ENCODE measurements at places on chromosomes 5 and 9.

DNA sequence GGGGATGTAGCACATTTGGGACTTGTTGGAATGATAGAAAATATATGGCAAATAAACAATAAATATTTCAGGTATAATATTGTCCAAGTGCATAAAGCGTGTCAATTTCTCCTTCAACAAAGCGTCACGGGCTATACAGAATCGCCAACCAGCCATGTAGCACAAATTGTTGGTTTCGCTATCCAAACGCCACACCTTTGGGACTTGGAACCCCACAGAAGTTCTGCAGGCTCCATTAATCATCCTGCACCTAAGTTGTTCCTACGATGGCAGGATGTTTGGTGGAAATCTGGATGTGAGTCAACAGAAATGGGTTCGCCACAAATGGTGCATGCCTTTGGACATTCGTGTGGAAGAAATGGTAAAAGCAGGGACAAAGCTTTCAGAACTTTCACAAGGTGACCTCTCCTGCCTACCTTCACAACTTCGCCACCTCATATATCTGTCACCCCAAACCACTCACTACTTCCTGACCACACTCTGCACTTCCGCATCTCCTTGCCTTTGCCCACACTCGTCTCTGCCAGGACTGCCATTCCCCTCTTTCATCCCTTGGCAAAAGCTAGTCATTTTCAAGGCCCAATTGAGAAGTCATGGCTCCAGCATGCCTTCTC lies 95.7 kb downstream of the LHFPL2 start:
- DNase-seq, result no peak

DNA sequence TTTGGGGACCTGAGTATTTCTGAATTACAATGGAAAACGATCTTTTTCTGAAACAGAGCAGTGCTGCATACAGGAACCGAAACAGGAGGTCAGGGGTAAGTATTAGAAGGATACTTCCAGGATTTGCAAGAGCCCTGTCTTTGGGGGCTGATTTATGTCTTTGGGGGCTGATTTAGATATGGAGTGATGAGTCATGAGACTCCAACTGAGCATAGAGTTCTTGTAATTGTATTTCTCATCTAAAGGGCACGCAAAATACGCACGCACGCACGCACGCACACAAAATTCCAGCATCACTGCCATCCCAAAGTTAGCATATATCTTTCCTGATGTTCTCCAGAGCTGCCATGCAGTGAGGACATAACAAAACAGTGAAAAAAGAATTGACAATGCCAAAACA lies 414.8 kb upstream of the CCNH start:
- DNase-seq, result no peak

- DNase-seq, result peak; percentile 19
Measured at GRCh38 chr9:130866474-130866965, 30.1 kb downstream of the QRFP start.

DNA sequence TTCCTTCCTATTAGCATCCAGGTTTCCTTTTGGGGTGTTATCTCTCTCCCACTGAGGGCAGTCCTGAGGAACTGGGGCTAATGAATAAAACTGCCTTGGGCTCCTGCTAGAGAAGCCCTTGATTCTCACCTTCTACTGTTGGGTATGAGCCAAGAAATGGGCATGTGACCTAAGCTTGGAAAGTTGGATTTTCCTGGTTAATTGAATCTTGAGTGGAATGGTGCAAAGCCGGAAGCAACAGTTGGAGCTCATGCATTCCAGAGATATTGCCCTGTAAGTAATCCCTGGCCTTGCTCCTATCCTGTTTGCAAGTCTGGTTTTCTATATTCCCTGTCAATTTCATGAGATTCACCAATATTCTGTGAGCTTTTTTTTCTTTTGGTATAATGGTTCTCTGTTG lies 158.5 kb upstream of the ELL2 start:
- DNase-seq, result no peak

GRCh38 chr5:82335806-82336205 lies 57.7 kb upstream of the RPS23 start:
- no peak for DNase-seq

DNA sequence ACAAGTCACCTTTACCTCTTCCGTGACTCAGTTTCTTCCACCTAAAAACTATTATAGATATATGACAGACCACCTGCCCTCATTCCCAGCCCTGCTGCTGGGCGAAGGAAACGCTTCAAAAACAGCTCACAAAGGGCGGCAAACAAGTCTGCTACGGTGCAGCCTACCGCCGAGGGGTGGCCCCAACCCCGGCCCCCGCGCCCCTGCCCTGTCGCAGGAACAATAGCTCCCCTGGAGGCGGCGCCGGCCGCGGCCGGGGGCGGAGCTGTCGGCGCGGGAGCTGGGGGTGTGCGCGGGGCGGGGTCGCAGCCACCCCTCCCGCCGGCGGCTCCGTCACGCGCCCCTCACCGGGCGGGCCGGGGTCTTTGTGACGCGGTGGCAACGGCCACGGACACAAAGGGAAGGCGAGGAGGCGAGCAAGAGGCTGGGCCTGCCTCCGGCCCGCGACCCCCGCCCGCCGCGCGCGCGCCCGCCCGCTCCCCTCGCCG lies at the start of gene TMEFF1:
TSS of gene TMEFF1 (plus strand) at position 362 of the 488 bp plus-strand sequence. CDS start 396 bp downstream, outside the sequence.
- peak; percentile 11 for DNase-seq

All from activated T-helper 1 cell treated with anti-CD3 and anti-CD28 coated beads, Interleukin-2, amount 50 U/mL, for 16 hours (primary cell).